ENCODE measurements at places on chromosomes 4 and X.

DNA sequence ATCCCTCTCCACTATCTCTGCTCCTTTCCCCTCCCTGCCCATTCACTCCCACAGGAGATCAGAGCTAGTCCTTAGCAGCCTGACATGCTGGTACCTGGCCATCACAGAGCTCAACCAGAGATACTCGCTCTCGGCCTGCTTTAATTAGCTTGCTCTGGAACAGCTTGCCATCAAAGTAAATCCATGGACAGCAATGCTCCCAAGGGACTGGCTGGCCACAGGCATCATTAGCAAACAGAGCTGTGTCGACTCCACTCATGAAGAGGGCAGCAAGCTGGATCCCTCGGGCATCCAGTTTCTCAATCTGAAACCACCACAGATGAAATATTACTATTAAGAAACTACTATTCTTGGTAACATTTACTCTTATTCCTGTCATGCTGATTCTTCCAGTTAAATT, 43.4 kb upstream of the PHF8 start:
- peak; percentile 15 for DNase-seq

- DNase-seq = peak; percentile 77
Observed at GRCh38 chr4:149999485-150000074, 78.7 kb upstream of the DCLK2 start.

DNA sequence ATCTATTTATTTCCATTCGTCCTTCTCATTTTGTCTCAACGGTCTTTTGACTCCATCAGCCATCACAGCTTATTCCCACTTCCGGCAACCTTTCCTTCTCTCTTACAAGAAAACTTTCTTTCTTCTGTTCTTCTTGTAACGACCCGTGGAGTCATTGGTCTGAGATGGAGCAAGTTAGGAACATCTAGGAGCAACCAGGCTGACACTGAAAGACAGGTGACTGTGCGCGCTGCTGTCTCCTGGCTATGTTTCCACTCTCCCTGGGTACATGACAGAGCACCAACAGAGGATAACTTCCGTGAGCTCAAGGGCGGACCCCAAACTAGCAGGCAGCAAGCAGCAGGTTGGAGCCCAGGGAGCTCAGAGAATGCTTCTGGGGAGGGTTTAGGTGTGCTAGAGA, 2.5 kb downstream of the FGF5 start:
- DNase-seq = no peak

DNA sequence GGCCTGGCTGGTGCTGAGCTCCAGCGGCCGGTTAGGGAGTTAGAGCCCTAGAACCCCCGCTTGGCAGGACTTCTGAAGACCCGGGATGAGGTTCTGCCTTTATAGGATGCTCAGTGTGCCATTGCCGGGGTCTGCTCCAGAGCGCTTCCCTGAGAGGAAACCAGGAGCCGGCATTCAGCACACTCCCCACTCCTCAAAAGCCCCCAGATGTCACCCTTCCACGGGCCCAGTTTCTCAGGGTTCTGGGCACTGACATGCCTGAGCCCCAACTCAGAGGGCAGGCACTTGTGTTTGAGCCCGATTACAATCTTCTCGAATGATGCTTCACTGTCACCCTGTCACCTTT, 6.5 kb downstream of the NKX3-2 start:
- DNase-seq = no peak

DNA sequence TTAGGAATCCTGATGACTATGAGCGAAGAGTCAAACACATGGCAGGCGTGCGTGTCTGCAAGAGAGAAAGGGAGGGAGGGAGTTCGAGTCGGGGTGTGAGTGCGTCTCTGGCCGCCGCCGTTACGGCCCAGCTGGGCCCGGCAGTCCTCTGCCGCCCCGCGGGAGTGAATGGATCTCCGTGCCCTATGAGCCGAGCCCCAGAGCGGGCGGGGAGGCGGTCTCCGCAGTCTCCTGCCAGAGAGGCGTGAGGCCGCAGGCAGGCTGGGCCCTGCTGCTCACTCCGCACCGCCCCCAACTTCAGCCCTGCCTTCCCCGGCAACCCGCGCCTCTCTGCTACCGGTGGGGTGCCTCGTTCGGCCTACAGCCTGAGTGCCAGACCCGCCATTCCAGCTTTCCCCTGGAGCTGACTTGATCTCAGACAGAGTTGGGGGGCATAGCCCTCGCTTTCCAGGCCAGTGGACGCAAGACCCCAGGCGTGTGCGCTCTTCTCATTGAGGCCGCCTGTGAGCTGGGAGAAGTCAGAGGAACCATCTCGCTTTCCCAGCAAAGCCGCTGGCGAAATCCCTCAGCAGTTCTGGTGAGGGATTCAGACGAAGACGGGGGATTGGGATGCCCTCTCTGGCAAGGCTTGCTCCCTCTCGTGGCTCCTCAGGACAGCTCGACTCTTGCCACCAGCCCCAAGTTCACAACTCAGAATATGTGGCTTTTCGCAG, 1.4 kb downstream of the SLC16A2 start:
- peak; percentile 52 for DNase-seq

DNA sequence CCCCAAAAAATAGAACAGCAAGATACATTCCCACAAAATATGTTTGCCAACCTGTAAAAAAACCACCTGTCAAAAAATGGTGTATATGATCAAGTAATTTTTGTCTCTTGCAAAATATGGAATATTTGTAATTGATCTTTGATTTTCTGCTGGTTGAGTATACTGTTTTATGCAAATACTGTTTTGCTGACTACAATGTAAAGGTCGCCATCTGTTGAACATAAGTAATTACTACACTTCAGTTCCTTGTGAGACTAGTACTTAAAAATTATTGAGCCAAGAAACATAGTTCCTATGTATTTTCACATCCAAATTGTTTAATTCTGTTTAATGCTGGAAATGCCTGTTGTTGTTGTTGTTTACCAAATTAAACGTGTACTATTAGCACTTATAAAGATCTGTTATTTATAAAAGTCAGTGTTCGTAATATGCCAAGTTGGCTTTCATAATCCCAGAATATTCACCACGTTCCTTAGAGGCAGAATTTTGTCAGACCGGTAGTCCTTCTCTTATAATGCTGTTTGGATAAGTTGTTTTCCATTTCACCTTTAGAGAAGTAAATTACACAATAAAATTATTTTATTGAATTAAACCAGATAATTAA, 144.2 kb downstream of the PDLIM5 start:
- peak; percentile 71 for DNase-seq

Measured in amniotic epithelial cell (primary cell).